Right atrium auricular region (tissue), 2 donors: ENCODE measurements at places on chromosomes 16 and 17.

DNA sequence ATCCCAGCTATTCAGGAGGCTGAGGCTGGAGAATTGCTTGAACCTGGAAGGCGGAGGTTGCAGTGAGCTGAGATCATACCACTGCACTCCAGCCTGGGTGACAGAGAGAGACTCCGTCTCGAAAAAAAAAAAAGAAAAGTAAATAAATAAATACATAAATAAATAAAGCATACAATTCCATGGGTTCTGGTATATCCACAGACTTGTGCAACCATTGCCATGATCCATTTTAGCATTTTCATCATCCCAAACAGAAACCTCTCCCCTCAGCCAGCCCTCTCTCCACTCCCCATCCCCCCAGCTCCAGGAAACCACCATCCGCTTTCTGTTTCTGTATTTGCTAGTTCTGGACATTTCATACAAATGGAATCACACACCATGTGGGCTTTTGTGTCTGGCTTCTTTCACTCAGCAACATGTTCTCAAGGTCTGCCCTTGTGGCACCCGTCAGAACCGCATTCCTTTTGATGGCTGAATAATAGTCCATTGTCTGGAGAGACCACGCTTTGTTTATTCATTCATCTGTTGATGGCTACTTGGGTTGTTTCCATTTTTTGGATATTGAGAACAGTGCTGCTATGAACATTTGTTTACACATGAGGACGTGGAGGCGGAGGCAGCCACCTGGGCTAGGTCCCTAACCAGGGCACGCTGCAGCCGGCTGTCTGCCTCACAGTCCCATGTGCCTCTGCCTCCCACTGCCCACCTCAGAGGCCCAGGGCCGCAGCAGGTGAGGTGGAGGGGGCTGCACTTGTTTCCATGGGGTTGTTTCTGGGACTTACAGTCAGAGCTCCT lies 76.2 kb downstream of the NT5M start:
- DNase-seq, result no peak

DNA sequence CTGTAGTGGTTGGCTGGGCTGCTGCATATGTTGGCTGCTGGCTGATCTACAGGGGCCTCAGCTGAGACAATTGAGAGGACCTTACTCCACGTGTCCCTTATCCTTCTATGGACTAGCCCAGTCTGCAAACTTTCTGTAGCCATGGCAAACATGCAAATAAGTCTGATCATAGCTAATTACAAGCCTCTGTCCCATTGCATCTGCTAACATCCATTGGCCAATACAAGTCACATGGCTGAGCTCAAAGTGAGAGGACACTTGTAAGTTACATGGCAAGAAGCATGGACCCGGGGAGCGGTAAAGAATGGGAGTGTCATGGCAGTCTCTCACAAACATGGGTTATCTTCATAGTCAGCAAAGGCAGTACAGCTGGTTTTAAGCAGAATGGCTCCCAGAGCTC lies 11.6 kb upstream of the IL4R start:
- DNase-seq, result no peak

DNA sequence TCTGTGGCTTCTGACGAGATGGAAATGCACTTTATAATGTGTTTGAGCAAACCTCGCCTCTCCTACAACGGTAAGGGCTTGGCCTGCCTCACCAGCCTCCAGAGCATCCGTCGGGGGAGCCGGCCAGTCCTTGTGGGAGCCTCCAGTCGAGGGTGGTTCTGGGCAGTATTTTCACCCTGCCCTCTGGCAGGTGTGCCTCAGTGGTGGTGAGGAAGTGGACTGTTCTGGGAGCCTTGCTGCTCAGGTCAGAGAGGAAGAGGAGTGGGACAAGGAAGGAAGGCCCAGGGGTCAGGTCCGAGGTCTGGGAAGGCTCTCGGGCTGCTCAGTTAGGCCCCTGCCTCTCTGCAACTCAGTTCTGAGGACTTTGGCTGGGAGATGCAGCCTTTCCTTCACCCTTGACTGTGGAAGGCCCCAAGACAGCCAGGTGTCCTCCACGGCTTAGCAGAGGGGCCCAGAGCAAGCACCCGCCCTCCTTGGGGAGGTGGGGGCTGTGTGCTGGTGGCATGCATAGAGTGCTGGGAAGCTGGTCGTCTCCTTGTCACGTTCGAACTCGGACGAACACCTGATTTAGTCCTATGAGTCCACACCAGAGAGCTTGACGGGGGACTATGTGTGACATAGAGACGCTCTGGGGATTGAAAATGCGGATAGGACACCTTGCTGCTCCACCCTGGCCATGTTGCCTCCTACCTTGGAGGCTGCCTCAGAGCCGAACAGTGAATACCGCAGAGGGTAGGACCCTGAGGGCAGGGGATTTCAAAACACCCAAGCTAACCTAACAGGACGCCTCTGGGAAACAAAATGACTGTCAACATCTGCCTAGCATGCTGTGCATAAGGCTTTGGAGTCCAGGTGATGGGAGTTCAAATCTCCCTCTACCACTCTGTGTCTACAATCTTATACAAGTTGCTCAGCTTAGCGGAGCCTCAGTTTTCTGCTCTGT lies 22.7 kb downstream of the LDHD start:
- DNase-seq, result no peak

GRCh38 chr17:78154903-78155811 lies 9.0 kb downstream of the C17orf99 start:
- no peak for DNase-seq

DNA sequence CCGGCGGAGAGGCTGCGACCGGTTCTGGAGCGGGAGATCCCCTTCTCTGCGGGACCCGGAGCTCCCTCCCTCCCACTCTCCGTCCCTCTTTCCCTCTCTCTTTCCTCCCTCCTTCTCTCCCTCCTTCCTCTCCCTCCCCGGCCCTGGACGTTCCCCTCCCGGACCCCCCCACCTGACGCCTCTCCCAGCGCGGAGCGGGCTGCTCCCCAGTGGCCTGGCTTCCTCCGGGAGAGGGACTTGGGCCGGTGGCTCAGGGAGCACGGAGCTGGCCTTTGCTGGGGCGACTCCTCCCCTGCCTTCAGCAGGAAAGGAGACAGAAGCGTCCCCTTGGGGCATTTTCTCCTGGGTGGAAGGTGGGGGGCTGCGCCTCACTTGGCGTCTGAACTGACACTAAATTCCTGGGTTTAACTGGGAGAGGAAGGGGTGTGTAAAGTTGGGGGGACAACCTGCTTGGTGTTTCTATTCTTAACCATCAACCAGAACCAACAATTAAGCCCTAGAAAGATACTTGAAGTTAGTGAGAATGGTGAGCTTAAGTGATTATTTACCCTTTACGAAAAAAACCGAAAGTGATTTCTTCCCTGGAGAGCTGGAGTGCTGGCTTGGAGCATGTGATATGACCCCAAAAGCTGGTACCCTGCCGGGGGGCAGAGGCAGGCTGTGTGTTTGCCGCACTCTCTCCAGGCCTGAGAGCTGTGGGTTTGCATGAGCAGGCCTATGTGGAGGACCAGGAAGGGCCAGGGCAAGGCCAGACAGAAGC lies 775 bp downstream of the SPIRE2 start:
- DNase-seq, result no peak

DNA sequence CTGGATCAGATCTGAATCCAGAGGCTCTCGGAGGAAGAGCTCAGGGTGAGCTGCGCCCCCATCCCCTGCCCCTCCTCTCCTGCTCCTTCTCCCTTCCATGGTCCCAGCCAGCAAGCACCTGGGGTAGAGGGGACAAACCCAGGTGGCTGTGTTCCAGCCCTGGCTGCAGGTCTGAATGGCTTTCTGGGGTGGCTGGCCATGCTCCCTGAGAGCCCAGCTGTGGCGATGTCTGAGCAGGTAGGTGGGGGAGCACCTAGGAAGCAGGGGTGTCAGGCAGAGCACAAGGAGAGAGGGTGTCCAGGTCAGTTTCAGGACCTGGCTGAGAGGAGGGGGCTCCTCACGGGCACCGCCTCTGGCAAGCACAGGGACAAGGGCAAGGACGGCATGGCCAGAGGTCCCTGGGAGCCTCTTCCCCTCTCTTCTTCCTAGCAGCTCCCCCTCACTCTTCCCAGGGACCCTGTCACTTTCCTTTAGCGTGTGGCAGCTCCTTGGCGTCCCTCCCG lies 310.0 kb downstream of the SEC14L1 start:
- DNase-seq, result no peak

DNA sequence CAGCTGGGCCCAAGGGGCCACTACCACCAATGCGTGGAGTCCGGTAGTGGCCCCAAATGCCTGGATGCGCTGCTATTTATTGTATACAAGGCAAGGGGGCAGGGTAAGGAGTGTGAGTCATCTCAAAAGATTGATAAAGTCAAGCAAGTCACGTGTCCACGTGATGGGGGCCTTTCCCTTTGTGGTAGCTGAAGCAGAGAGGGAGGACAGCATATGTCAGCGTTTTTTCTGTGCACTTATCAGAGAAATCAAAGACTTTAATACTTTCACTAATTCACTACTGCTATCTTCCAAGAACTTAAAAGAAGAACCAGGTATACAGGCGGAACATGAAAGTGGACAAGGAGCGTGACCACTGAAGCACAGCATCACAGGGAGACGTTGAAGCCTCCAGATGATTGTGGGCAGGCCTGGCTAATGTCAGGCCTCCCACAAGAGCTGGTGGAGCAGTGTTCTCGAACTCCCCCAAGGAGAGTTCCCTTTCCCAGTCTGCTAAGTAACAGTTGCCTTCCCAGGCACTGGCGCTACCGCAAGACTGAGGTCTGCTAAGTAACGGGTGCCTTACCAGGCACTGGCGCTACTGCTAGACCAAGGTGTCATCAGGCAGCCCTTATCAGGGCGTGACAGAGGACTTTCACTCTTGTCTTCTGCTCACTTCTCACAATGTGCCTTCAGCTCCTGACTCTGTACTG lies 10.8 kb upstream of the ASB16 start:
- DNase-seq, result no peak

GRCh38 chr17:60730273-60730672 lies 52.6 kb downstream of the BCAS3 start:
- DNase-seq, result no peak

- DNase-seq, result peak; percentile 78
Observed at GRCh38 chr16:85819245-85819644, 19.8 kb downstream of the COX4I1 start.

GRCh38 chr17:72270273-72270924 lies 149.6 kb downstream of the SOX9 start:
- DNase-seq, result no peak

- peak; percentile 18 for DNase-seq
Observed at GRCh38 chr16:22969567-22969966, 155.6 kb downstream of the HS3ST2 start.

DNA sequence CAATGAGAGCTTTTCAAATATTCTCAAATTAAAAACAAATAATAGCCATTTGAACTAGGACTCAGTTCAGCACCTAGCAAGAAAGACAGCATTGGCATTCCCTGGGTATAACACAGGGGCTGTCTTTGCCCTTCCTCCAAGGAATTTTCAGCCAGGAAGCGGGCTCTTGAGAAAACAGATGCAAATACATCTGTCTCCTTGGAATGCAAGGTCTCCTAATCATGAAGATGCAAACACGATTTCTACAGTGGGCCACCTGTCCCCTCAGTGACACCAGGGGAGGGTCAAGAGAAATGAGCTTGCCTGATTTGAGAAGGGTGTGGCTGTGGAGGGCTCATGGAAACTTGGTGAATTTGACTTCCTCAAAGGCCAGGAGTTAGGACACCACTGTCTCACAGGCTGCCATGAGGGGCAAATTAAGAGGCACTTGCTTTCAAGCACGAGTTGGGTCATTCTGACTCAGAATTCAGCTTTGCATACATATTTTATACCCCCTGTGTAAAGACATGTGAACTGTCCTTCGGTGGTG lies 24.5 kb upstream of the SUPT4H1 start:
- DNase-seq, result no peak

DNA sequence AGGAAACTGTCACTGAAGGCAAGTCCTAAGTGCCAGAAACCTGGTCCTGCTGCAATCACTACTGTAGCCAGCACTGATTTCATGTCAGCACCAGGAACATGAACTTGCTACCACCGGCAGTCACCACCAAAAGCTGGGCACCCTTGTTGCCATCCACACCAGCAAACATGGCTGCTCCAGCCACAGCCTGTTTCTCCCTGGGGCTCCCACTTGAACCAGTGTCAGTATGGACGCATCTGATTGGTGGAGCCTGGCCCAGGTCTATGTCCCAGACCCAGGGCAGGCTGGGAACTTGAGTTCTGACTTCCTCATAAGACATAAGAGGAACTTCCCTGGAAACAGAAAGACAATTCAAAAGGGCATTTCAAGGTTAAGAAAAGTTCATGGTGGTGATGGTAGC lies 56.5 kb downstream of the COPRS start:
- DNase-seq, result no peak

GRCh38 chr17:59746849-59747445 lies 39.5 kb downstream of the VMP1 start:
- no peak for DNase-seq

DNA sequence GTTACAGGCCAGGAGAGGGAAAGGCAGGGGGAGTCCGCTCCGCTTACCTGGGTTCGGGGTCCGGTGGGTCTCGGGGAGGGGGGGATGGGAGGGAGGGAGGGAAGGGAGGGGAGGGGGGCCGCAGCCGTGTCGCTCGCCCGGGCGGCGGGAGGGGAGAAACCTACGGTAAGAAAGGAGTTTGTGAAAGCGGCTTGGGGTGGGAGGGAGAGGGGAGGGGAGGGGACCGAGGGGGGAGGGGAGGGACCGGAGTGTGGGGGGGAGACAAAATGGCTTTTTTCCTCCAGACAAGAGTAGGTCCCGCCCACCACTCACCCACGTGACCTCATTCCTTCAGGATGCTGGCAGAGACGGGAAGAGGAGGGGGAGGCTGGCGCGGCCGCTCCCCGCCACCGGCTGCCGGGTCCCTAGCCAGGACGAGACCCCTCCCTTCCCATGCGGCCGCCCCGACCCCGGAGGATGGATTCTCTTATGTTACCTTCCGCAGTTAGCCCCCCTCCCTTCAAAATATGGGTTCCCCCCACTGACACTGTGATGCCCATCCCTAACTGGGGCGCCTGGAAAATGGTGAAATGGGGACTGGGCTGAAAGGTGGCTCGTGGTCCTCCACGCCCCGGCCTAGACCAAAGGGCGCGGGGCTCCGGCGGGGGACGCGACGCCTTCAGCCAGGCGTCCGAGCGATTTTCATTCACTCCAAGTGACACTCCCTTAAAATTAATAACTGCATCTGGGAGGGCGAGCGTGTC lies at the start of gene PCGF2:
PCGF2 (minus strand) TSS at position 188 of the 743 bp plus-strand sequence. CDS start 7,934 bp downstream, outside the sequence.
- peak; percentile 95 for DNase-seq

- no peak for DNase-seq
Observed at GRCh38 chr16:23333034-23333579, 31.0 kb downstream of the SCNN1B start.

- DNase-seq, result no peak
Observed at GRCh38 chr17:32488604-32489180, 1.9 kb downstream of the CDK5R1 start.

DNA sequence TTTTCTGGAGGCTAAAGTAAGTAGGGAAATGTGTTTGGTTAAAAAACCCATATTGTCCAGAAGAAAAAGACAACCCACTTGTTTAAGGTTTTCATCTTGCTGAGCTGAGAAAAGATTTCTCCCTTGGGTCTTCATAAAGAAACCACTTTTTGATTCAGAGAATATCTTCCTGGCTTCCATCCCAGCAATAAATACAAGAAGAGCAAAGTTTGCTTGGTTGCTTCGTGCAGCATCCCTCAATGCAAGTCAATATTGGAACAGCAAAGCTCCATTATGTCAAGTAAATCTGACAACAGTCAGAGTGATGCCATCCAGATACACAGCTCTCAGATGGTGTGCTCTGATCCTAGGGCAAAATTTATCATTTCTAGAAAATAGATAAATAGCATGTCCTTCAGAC lies 118.9 kb upstream of the PIRT start:
- no peak for DNase-seq
